ENCODE measurements at places on chromosomes 13 and 19. TPM values are rescaled to one million over a fixed set of nuclear protein-coding genes. Genes with fewer than 3 reads are reported as not detected.

Gene ZNF98
- total RNA-seq = 0.06 TPM

Gene ZNF468
- total RNA-seq = 11.3 TPM

Gene PALM
- 65.8 TPM for total RNA-seq

Gene ELSPBP1
- not detected for total RNA-seq

Gene ACOD1
- not detected for total RNA-seq

Gene PLIN5
- total RNA-seq = 4.7 TPM
